ENCODE measurements at places on chromosomes 5 and 9.

DNA sequence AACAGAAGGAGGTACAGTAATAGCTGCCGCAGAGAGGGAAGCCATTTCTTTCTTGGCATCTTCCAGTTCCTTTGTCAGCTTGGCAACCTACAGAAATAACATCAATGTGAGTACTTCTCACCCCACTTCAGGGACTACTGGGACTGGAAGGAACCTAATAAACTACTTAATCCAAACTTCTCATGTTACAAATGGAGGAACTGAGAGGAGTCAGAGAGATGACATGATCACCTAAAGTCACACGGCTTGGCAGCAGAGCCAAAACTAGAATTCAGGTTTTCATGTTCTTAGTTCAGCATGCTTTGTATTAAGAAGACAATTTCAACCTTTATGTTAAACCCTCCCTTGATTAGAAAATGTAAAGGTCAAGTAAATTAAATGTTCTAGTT is 44.7 kb downstream of the DIAPH1 start:
- no peak for DNase-seq

- DNase-seq, result no peak
Observed at GRCh38 chr5:2995035-2995434, 243.6 kb upstream of the IRX2 start.

- no peak for DNase-seq
Observed at GRCh38 chr9:130570208-130570607, 9.2 kb upstream of the FUBP3 start.

- DNase-seq, result no peak
Observed at GRCh38 chr5:169044962-169045361, 256.0 kb downstream of the SLIT3 start.

DNA sequence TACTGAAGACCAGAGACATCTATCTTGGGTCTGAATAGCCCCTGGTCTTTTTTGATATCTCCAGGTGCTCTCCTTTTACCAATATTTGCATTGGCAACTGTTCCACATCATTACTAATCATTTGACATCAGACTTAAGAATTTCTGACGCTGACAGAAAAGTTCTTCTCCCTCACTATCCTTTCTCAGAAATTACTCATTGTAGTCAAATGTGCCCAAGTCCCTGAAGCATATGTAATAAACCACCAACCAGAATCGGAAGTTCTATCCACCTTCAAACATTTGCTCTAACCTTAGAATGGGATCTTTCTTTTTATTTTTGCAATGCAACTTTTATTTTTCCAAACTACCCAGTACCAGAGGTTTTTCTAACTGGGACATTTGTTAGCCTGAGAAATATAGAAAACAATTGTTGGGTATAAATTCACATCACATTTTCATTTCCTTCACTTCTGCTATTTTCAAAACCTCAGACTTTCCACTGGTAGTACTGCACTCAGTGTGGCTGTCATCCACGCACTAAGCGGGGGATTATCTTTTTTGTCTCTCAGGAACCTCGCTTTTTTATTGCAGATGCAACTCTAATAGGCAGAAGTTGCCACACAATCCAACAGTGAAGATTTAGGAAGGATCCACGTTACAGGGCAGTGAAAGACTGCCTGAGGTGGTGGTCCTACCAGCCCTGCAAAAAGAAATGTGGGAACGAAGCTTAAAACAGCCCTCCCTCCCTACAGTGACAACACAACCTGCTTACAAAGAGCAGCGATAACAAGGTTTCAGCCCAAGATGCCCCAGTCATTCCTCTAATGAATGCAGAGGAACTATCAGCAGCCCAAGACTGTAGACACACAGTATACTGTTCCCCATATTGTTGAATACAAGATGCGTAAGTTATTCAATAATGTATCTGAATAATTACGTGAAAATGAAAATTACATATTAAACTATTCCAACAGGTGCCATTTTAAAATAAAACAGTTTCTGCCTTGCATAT is 201.2 kb downstream of the EBF1 start:
- no peak for DNase-seq

DNA sequence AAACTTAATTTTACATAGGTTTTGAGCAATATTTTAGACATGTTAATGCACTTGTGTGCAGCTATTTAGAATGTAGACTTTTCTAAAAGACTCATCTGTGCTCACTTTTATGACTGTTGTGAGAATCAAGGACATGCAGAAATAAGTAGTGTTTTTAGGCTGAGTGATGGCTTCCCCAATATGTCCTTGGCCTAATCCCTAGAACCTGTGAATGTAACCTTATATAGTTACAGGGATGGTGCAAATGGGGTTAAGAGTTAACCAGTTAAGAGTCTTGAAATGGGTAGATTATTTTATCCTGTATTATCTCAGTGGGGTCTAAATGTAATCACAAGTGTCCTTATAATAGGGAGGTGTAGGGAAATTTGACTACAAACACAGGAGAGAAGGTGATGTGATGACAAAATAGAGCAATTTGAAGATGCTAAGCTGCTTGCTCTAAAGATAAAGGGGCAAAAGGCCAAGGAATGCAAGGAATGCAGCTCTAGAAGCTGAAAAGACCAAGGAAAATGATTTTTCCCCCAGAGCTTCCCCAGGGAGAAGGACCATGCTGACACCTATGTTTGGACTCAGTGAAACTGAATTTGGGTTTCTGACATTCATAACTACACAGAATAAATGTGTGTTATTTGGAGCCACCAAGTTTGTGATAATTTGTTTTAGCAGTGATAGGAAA is 298.0 kb upstream of the PAPPA start:
- DNase-seq, result no peak

- DNase-seq, result no peak
Observed at GRCh38 chr5:6675784-6676491, 37.3 kb upstream of the TENT4A start.

- DNase-seq, result no peak
Observed at GRCh38 chr9:14320271-14321181, 6.6 kb upstream of the NFIB start.

DNA sequence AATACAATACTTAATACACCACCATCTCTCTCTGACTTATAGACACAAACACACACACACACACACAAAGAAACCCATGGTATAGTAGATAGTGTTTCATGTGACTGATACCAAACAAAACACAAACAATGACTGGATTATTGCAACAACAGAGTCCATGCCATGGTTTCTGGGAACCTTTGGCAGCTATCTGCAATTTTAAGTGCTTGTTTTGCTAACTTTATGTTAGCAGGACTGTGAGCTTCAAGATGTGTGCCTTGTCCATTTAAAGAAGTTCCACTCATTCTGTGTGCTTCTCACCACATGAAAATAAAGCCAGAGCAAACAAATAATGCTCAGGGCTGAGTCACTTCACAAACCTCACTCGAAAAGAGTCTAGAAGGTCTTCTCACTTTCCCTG is 15.1 kb upstream of the LURAP1L start:
- DNase-seq, result no peak

GRCh38 chr5:145636371-145636770 is 198.8 kb downstream of the PRELID2 start:
- no peak for DNase-seq

DNA sequence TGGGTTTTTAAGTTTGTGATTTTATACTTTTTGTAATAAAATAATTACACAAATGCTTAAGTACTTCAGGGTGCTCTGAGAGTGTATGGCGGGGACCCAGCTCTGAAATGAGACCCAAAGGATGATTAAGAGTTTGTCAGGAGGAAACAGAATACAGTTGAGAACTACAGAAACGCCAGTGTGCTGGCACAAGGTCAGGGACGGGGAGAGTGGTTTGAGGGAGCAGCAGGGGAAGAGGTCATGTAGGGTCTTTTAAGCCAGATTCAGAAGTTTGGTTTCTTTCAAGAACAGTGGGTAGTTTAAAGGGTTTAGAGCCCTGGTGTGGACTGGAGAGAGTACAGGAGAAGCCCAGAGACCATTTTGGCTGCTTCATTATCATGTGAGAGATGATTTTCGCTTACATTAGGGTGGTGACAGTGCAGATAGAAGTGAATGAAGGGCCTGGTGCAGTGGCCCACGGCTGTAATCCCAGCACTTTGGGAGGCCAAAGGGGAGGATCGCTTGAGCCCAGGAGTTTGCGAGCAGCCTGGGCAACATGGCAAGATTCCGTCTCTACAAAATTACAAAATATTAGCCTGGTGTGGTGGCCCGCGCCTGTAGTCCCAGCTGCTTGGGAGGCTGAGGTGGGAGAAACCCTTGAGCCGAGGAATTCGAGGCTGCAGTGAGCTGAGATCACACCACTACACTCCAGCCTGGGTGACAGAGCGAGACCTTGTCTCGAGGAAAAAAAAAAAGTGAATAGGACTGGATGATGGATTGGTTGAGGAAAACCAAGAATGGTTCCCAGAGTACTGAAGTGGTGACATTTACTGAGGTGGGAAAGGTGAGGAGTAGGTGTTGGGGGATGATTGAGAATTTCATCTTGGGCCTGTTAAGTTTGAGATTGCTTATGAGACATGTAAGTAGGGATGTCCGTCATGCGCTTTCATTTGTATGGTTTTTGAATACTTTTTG is 1.4 kb upstream of the ETF1 start:
- no peak for DNase-seq

- DNase-seq, result no peak
Observed at GRCh38 chr5:120803282-120803681, 339.2 kb downstream of the PRR16 start.

- no peak for DNase-seq
Observed at GRCh38 chr9:134227451-134228411, 63.4 kb upstream of the RNU6ATAC start.
